ENCODE measurements at places on chromosomes 13 and 19. TPM values are rescaled to one million over a fixed set of nuclear protein-coding genes. Genes with fewer than 3 reads are reported as not detected.

GRCh38 chr13:75384879-75385707 is 96.9 kb downstream of the TBC1D4 start:
- H3K27me3 ChIP-seq: no peaks in the 10 kb centered on the region
- no peak overlapping the region for H3K27ac ChIP-seq
- DNase-seq: no peak
- no peak overlapping the region for H3K4me3 ChIP-seq
- H3K36me3 ChIP-seq: no peaks in the 10 kb centered on the region
- H3K4me1 ChIP-seq: no peaks in the 10 kb centered on the region

DNA sequence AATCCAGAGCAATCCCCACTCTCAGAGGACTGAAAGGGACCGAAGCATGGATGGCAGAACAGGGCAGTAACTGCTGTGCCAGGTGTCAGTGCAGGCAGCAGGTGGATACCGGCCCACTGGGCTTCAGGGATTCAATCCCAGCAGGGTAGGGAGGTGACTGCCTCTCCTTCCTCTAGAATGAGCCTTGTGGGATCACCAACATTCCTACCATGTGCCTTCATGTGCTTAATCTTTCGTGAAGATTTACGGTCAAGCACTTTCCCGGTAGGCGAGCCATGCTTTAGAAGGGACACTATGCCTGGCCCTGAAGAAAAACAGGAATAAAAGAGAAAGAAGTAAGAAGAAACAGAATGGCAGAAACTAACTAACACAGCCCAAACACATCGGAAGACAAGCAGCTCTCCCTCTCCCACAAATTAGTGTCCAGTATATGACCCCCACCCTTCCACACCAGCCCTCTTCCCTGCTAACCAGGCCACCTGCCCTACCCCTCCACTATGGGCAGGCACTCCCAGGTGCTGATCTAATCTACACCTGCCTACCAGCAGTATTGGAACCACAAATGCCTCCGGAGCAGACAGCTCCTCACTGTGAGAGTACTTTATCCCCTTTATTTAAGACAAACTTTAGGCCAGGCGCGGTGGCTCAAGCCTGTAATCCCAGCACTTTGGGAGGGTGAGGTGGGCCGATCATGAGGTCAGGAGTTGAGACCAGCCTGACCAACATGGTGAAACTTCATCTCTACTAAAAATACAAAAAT is 162.5 kb downstream of the NUFIP1 start:
- H3K27me3 ChIP-seq: no peaks in the 10 kb centered on the region
- no peaks in the 10 kb centered on the region for H3K4me1 ChIP-seq
- no peaks in the 10 kb centered on the region for H3K36me3 ChIP-seq
- H3K4me3 ChIP-seq: no peak overlapping the region
- no peak for DNase-seq
- H3K27ac ChIP-seq: no peak overlapping the region

- no peaks in the 10 kb centered on the region for H3K36me3 ChIP-seq
- H3K27me3 ChIP-seq: no peaks in the 10 kb centered on the region
- H3K4me3 ChIP-seq: no peak overlapping the region
- peaks cover under 1% of the 10 kb centered on the region for H3K4me1 ChIP-seq
- no peak overlapping the region for H3K27ac ChIP-seq
Measured at GRCh38 chr13:23450340-23451046, 17.0 kb upstream of the SACS start.

GRCh38 chr13:49374585-49375290 is 69.1 kb downstream of the CAB39L start:
- no peaks in the 10 kb centered on the region for H3K4me1 ChIP-seq
- no peak for DNase-seq
- H3K27ac ChIP-seq: no peak overlapping the region

GRCh38 chr19:35545855-35546381 is 492 bp downstream of the TMEM147 start:
- H3K27ac ChIP-seq: peak overlapping the region; percentile 44
- peaks cover 9% of the 10 kb centered on the region for H3K4me1 ChIP-seq
- peak overlapping the region; percentile 100 for H3K4me3 ChIP-seq
- peak; percentile 70 for DNase-seq

DNA sequence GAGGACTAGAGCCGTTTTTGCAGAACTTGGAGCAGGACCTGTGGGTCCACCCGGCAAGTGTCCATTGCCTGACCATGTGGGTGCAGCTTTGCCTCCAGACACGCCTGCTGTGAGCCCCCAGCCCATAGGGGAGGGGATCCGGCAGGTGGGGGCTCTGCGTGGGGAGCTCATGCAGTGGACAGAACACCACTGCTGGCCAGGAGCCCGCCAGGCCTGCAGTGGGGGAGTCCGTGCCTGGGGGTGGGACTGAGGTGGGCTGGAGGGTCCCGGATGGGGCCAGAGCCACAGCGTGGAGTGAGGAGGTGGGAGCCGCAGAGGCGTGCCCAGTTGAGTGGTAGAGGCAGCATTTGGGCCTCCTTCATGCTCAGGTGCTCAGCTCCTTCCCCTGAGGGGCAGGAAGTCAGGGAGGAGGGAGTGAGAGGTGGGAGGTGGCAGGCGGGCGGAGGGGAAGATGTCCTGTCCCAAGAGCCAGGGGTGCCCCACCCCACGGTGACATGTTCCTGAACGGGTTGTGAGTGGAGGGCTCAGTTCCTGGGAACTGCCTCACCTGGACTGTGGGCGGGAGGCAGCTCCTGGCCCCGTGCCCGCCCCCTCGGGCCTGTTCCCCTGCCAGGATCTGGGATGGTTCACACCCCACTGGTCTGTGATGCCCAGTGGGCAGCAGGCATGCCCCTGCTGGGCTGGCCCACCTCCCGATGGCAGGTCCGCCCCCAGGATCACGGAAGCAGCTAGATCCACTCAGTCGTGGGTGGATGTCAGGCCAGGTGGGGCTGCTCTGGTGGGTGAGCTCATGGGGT is 8.8 kb downstream of the ADAT3 start:
- no peaks in the 10 kb centered on the region for H3K4me1 ChIP-seq
- no peak overlapping the region for H3K4me3 ChIP-seq
- H3K27ac ChIP-seq: no peak overlapping the region
- H3K36me3 ChIP-seq: no peaks in the 10 kb centered on the region
- no peak for DNase-seq

GRCh38 chr19:46155237-46155636 is 7.2 kb downstream of the IGFL2 start:
- DNase-seq: no peak
- H3K4me3 ChIP-seq: no peak overlapping the region
- H3K27ac ChIP-seq: no peak overlapping the region
- H3K4me1 ChIP-seq: no peaks in the 10 kb centered on the region

DNA sequence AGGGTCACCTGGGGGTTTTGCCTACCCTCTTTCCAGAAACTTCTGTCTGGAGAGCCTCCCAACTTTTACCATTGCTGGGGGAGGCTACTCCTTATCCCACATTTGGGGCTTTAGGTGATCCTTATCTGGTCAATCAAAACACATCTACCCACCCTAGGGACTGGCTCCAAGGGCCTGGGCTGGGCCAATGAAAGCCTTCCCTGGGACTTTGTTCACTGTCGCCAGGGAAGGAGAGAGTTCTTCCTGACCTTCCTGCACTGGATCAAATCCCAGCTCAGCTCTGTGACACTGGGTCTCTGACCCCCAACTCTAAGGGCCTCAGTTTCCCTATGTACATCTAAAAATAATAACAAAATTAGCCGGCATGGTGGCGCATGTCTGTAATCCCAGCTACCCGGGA is 11.1 kb downstream of the DOCK6 start:
- H3K27me3 ChIP-seq: no peaks in the 10 kb centered on the region
- no peaks in the 10 kb centered on the region for H3K36me3 ChIP-seq
- DNase-seq: no peak
- no peak overlapping the region for H3K27ac ChIP-seq
- no peak overlapping the region for H3K4me3 ChIP-seq

DNA sequence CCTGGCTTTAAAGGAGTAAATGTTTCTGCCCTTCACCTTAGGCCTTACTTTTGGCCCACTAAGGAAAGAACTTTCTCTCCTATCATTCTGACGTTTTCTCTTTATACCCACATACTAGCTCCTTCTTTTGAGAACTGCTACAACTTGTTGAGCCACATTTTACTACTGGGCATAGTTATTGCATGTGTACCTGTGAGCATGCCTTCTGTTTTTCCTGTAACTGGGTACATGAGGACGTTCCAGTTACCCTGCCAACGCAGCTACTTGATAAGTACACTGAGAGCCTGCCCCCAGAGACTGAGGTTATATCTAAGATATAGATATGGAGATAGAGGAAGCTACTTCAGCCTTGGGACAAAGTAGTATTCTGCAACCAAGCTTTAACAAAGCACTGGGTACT is 3.5 kb downstream of the CCDC169 start:
- no peaks in the 10 kb centered on the region for H3K27me3 ChIP-seq
- DNase-seq: no peak
- no peak overlapping the region for H3K4me3 ChIP-seq
- no peaks in the 10 kb centered on the region for H3K36me3 ChIP-seq

Gene GNG8
- total RNA-seq: not detected

Gene SMIM17
- total RNA-seq: not detected

Gene CD209
- total RNA-seq: 0.87 TPM

Gene ZNF415
- 0.66 TPM for total RNA-seq

Gene SLC6A16
- 1.6 TPM for total RNA-seq

Gene DACT3
- 0.46 TPM for total RNA-seq

Data from right lobe of liver (tissue), 6 donors.